ENCODE measurements at places on chromosomes 4 and X.

- peak; percentile 88 for DNase-seq
These were observed 568.8 kb upstream of the TENM3 start for GRCh38 chr4:181674315-181674875.

- no peak for DNase-seq
These were observed 2.4 kb downstream of the CXCR3 start for GRCh38 chrX:71615954-71616353.

DNA sequence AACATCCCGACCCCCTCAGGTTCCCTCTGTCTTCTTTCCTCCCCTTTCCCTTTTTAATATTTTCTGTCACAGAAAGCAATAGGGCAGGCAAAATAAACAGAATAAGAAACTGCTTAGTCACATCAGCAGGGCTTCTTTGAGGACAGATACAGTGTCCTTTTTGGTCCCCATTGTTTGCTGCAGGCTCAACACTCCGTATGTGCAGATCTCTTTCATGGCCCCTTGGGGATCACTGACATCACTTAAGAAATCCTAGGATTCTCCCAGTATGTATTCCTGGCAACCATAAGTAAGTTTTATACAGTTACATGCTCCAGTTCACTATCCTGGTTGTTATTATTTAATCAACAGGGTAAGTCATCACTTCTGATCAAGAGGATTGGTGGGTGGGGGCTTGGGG lies 448.0 kb downstream of the NKX6-1 start:
- DNase-seq, result no peak

DNA sequence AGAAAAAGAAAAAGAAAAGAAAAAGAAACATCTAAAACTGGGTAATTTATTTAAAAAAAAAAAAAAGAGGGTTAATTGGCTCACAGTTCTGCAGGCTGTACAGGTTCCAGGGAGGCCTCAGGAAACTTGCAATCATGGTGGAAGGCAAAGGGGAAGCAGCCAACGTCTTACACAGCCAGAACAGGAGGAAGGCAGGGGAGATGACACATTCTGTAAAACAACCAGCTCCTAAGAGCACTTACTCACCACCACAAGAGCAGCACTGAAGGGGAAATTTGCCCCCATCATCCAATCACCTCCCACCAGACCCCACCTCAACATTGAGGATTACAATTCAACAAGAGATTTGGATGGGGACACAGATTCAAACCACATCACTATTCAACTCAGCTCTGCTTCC lies 36.8 kb upstream of the TMEM184C start:
- DNase-seq, result peak; percentile 28

- DNase-seq, result peak; percentile 28
These were observed 21.3 kb upstream of the UGDH start for GRCh38 chr4:39548425-39549067.

- DNase-seq, result peak; percentile 0
These were observed 209.3 kb downstream of the GPC3 start for GRCh38 chrX:133776072-133776471.

DNA sequence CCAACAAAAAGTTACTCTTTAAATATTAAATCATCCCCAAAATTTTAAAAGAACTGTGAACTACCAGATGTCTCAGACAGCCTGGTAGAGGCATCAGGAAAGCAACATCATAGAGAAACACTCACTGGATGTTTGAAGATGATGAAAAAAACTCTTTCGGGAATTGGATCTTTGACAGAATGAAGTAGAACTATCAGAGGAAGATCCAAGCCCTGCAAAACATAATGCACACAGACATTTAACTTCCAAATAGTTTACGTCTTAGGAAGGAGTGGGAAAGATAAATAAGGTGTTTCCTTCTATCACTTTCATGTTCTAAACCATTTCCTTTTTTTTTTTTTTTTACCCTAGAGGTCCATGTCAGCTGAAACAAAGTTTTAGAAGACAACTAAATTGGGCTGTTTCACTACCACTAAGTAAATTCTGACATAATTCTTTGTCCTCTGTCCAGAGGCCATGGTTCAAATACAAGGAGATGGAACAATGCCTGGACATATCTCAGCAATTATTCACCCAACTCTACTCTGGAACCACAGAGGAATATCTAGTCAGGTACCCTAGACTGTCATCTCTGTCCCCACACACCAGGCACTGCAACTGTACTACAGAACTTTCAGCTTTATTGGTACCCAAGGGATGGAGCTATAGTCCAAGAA lies 217.7 kb upstream of the INTU start:
- DNase-seq, result no peak
